ENCODE measurements at places on chromosomes 4 and X.

GRCh38 chrX:137563681-137564651 is 2.0 kb upstream of the ZIC3 start:
- no peak for DNase-seq

DNA sequence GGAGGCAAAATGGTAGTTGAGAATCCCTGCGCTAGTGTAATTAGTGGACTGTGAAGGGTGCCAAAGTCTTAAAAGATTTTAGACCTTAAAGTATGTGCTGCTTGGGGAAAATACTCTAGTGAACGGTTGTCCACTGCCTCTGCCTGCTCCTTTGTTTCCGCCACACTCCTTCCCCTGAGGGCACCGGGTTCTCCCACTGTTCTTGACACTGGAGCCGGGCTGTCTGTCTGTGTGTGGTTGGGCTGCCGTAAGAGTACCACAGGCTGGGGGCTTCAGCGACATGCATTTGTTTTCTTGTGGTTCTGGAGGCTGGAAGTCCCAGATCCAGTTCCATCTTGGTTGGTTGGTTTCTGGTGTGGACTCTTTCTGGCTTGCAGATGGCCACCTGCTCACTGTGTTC is 76.2 kb downstream of the CLDN34 start:
- DNase-seq: no peak

GRCh38 chr4:33709247-33709646 is 2535.1 kb downstream of the ARAP2 start:
- no peak for DNase-seq

DNA sequence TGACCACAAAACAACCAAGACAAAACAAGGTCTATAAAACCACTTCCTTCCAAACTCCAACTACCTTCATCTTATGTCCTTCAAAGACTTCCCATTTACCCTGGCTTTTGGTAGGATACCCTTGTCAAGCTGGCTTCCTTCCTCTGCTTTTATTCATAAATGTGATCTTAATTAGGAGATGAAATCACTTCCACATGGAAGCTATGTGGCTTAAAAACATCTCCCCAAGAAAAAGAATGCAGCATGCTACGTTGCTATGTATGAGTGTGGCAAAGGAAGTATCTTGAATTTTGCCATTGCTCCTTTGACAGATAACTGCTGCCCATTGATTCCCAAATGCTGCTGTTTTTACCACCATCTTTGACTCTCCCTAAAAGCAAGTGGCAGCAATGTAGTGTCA is 46.4 kb upstream of the VEGFD start:
- DNase-seq: no peak

- no peak for DNase-seq
Observed at GRCh38 chr4:76278583-76278982, 27.1 kb downstream of the FAM47E start.

- DNase-seq: no peak
Observed at GRCh38 chrX:8939322-8939721, 94.6 kb downstream of the FAM9B start.

GRCh38 chrX:104113222-104113965 is 1.1 kb downstream of the ZCCHC18 start:
- peak; percentile 66 for DNase-seq

DNA sequence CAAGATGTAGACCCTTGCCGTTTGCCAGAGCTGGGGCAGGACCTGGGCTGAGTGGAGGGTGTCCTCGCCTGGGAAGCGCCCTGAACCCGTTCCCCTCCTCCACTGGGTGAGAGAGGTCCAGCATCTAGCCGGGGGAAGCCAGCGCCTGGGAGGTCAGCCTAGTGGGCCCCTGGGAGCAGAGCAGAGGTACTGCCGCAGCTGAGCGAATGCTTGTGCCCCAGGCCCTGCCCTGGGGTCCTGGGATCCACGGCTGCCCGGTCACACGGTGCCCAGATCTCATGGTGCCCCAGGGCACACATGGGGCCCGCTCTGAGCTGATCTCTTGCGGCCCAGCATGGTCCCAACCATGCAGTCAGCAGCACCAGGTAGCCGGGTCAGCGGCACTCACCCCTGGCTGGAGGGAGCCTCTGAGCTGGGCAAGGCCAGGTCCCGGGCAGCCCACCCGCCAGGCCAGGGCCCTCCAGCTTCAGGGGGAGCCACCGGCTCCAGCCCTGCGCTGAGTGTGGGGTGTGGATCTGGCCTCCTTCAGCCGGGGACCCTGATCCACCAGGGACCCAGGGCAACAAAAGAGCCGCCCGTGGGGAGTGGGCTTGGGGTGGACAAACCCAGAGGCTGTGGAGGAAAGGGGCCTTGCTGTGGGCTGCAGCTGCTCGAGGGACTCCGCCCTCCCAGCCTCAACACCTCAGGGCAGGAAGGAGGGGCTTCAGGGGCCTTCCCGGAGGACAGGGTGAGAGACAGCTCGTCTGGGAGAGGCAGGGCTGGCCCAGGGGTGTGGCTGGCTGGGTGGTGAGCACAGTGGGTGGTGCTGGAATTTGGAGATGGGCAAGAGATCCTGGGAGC is 4.1 kb upstream of the CPLX1 start:
- no peak for DNase-seq

DNA sequence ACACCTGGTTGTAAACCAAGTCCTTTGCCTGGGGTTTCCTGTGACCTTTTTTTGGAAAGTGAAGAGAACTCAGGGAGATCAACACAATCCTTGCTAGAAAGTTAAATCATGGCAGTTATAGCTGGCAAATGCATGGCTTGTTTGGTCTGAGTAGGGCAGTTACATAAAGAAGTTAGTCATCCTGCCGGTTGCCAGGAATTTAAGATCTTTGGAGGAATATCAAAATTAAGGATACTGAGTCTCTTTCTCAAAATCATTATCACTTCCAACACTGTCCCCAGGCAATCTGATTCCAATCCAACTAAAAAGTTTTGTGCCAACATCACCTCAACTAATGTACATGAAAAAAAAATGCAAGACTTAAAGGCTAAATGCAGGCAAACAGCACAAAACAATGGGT is 40.3 kb downstream of the C4orf54 start:
- no peak for DNase-seq

GRCh38 chr4:83219344-83220331 is 65.0 kb downstream of the COQ2 start:
- peak; percentile 36 for DNase-seq

DNA sequence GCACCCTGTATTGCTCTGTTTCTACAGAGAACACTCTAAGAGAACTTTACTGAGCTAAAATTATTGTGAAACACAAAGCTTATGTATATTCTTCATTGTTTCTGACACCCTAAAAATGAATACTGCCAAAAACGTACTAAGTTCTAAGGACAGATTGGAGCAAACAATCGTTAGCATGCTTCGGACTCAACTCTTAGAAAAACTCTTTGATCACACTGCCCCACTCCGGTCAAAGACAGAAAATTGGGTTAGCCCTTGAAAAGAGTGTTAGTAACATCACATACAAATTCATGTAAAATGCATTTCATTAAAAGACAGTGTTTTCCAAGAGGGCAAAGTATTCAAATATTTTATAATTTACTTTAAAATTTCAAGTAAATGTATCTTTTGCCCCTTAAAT is 177.4 kb downstream of the DCHS2 start:
- DNase-seq: no peak

GRCh38 chr4:1474126-1475090 is 68.2 kb upstream of the NKX1-1 start:
- no peak for DNase-seq

DNA sequence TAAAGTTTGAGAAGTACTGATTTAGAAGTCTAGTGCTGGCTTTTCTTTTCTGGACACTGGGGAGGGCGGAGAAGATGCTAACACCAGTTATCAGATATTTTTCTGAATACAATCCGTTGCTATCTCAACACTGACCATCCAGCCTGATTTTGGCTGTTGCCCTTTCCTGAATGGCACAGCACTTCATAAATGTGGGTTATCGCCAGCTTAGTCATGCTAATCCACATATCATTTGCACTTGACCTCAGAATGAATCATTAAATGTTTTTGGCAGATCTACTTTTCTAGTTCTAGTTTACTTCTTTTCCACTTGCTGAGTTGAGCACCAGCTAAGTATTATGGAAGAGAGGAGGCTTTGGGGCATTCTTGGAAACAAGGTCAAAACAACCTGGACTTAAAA is 60.8 kb upstream of the ESX1 start:
- no peak for DNase-seq

DNA sequence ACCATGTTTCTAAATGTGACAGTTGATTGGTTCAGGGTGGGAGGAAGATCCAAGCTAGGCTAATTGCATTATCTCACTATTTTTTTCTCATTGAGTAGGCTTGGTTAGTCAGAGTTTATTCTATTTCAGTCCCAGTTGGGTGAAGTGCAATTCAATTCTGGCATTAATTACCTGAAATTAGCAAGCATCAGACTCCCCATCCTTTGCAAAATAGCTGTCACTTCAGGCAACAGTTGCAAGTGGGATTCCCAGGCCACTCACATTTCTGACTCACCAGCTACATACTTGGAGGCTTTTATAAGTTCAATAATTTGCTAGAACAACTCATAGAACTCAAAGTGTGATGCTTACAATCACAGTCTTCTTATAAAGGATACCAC is 155.8 kb upstream of the HAND2 start:
- no peak for DNase-seq

DNA sequence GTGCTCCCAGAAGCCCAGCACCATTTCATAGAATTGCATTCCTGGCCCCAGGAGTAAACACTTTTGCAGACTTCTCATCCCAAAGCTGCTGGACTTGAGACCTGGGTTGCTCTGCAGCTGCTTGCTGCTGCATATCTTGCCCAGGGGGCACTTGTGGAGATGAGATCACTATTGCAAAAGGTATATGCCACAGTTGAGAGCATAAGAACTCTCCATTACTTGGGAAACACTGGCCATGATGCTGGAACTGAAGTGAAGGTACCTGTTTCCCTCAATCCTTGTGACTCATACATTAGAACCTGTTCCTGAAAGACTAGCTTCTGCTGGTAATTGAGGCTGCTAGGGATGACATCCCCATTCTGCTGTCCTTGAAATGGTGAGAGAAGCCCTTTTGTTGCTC is 43.1 kb upstream of the WDR1 start:
- DNase-seq: no peak

GRCh38 chrX:124239911-124240310 is 92.5 kb upstream of the TEX13D start:
- DNase-seq: no peak

DNA sequence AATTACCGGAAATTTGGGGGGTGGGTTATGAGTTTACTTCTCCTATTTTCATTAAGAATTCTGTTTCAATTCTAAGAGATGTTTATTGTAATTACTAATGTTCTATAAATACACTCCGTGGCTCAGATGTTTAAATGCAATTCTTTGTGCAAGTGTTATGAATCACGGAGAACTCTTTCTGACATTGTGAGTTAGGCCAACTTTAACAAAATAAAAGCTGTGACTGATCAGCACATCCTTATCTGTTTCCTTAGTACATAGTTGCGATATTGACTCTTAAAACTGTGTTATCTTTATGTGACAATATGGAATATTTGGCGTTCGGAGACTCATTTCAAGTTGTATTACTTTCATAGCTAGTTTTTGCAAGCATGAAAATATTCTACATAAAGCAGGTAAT is 902 bp downstream of the KLHL4 start:
- no peak for DNase-seq

DNA sequence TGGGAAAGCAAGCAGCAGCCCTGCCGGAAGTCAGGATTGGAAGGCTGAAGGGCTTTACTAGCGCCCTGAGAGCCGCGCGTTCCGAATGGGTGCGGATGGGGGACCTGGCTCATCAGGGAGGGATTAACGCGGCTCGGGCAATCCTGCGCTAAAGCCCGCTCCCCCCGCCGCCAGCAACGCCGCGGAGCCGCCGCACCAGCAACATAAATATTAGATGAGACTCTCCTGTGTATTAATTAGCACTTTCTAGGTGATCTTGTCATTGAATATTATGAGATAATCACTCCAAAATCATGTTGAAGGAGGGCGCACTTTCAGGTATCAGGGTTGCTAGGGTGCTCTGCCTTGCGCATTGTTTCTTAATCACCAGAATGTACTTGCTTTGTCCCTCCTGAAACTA is 357.2 kb upstream of the FAM241A start:
- no peak for DNase-seq

GRCh38 chr4:159071178-159071968 is 31.5 kb upstream of the RAPGEF2 start:
- no peak for DNase-seq

DNA sequence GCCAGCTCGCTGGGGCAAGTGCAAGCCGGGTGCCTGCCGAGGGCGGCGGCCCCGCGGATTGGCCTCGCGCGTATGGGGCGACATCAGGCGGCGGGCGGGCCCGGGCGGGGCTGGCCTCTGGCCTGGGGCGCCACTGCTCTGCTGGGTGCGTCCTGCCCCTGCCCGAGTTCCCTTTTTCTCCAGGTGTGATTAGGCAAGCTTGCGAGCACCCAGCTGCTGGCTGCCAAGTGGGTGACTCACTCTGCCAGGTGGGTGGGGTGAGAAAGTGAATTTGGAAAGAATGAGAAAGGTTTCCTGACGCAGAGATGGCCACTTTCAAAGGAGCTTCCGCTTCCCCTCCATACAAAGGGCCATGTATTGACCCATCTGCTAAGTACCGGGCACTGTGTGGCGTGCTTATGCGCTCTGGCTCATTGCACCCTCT is 32.5 kb downstream of the FGFBP1 start:
- no peak for DNase-seq

DNA sequence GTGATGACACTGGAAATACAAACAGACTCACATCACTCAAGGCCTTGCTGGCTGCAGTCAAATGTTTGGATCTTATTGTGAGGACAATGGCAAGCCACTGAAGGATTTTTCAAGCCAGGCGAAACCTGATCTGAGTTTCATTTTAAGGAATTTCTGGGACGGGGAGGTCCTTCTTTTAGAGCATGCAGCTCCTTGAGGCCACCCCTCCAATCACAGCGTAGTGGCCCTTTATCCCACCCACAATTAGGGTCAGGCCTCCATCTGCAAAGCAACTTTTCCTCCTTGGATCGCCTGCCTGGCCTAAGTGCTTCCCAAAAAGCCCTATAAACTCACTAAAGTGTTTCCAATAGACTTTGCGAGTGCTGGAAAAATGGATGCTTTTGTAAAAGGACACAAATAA is 115.5 kb downstream of the EFHC2 start:
- DNase-seq: no peak

DNA sequence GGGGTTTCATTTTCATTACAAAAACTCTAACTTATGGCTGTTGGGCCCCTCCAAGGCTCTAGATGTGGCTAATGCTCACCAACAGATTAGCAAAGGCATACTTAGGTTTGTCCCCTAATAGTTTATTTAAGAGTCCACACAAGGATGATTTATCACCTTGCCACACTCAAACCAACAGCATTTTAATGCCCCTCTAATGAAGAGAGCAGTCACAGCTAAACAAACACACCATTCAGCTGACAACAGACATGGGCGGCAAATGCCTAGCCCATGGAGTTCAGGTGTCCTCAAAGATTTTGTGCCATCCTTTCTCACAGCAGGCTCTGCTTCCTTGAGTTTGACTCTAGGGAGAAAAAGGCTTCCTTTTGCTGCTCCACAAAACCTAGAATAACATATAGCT is 61.8 kb upstream of the CITED1 start:
- no peak for DNase-seq

DNA sequence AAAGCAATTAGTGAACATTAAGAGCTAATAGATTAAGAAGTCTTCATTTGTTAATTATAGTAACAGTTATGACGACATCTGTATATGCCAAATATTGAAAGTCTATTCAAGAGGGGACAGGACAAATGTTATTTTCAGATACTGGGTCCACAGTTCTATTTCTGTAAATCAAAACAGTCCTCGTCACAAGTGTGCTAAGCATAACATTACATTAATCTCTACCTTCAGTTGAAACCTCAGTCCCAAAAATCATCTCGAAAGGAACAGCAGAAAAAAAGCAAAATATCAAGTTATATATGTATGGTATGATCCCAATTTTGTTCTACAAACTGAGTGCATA is 70.3 kb downstream of the APBB2 start:
- no peak for DNase-seq

- no peak for DNase-seq
Observed at GRCh38 chr4:101039367-101039766, 308.0 kb downstream of the PPP3CA start.
